MV-4-11 (cell line): ENCODE measurements at places on chromosomes 11 and 22.

DNA sequence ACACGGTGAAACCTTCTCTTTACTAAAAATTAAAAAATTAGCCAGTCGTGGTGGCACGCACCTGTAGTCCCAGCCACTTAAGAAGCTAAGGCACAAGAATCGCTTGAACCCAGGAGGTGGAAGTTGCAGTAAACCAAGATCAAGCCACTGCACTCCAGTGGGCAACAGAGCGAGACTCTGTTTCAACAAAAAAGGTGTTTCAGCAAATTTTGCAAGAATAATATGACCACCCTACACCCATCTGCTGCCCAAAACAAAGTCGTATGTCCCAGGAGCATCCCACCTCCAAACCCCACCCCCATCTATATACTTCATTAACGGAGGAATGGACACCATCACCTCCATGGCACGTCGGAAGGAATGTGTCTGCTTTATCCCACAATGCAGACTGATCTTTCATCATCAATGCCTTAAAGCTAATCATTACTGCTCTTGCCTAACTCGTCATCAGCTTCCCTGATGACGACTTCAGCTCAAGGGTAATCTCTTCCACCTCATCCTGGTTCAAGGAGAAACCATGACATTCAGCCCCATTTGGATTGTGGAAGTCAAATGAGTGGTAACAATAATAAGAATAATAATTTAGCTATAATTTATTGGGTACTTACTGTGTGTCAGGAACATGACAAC, 34.1 kb downstream of the SCGB1A1 start:
- DNase-seq: no peak

DNA sequence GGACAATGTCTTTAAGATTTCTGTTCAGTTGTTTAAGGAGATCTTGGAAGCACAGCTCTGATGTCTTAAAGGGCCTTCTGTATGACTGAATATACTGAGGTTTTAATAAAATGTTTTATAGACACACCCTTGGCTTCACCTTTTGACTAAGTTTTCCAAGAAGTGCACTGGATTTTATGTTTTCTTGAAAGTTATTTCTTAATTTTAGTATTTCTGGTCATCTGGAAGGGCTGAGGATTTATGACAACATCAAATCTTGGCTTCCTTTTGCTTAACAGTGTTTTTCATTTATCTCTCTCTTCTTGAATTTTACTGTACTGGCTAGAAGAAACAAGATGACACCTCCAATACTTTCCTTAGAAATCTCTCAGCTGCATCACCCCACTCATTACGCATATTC, 2423.4 kb downstream of the LRRC4C start:
- DNase-seq: no peak

DNA sequence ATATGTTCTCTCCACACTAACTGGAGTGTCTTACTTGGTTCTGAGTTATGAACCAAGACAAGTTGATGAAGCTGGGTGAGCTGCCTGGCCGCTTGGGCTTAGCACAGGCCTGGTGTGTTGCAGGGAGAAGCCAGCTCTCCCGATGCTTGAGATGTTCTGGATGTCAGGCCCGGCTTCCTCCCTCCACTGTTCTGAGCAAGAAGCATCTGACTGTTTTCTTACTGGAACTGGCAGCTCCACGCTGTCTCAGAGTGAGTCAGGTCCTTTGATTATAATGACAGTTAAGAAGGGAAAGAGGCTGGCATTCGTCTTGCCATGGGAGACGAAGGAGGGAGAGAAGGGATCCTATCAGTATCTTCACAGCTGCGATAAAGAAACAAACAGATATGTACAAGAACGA, 46.5 kb upstream of the CRTAM start:
- DNase-seq: no peak

- DNase-seq: no peak
Measured at GRCh38 chr11:68446046-68446725, 14.4 kb upstream of the PPP6R3 start.

GRCh38 chr11:18987454-18988231, 48.4 kb upstream of the MRGPRX1 start:
- no peak for DNase-seq

GRCh38 chr11:126834149-126834548, 166.4 kb downstream of the KIRREL3 start:
- DNase-seq: no peak

DNA sequence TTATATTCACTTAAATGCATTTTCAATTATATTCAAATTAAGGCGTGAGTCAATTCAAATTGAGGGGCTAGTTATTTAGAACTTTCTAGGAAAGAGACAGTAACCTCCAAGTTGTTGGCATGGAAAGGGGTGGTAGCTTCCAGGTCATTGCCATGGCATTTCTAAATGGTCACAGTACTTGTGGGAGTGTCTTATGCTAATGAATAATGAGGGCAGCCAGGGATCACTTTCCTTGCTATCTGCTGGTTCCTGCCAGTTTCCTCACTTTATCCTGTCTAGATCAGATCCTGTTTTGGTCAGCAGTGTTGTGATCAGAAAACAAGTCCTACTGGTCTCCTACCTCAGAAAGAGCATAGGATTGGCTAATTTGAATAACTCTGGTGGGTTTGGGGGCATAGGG, 21.8 kb upstream of the RNASEH2C start:
- no peak for DNase-seq

DNA sequence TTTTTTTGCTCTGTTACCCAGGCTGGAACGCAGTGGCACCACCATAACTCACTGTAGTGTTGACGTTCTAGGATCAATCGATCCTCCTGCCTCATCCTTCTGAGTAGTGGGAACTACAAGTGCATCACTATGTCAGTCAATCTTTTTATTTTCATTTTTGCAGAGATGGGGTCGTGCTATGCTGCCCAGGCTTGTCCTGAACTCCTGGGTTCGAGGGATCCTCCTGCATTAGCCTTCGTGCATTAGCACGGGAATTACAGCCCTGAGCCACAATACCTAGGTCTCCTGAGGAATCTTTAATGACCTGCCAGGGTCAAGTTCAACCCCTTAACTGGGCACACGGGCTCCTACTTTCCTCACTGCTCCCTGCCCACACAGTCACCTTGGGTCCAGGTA, 4.4 kb downstream of the APOL3 start:
- DNase-seq: no peak
